ENCODE measurements at places on chromosomes 7 and 10. TPM values are rescaled to one million over a fixed set of nuclear protein-coding genes. Genes with fewer than 3 reads are reported as not detected.

The SGCE gene
- 0.92 TPM for total RNA-seq

The IFIT1 gene
- 5.2 TPM for total RNA-seq

- H3K36me3 ChIP-seq = no peaks in the 10 kb centered on the region
- H3K27me3 ChIP-seq = no peaks in the 10 kb centered on the region
- no peaks in the 10 kb centered on the region for H3K4me1 ChIP-seq
Measured at GRCh38 chr10:66273966-66274519, 651.8 kb upstream of the LRRTM3 start.

GRCh38 chr10:98020784-98021183 is 9.6 kb downstream of the CRTAC1 start:
- no peak overlapping the region for H3K27ac ChIP-seq
- H3K36me3 ChIP-seq = no peaks in the 10 kb centered on the region
- DNase-seq = no peak
- no peak overlapping the region for H3K4me3 ChIP-seq
- peaks cover 12% of the 10 kb centered on the region for H3K27me3 ChIP-seq
- no peaks in the 10 kb centered on the region for H3K4me1 ChIP-seq

- H3K36me3 ChIP-seq = peaks cover 7% of the 10 kb centered on the region
- no peak overlapping the region for H3K27ac ChIP-seq
- no peak for DNase-seq
- H3K27me3 ChIP-seq = no peaks in the 10 kb centered on the region
- H3K4me3 ChIP-seq = no peak overlapping the region
Measured at GRCh38 chr7:664997-665735, 61.3 kb upstream of the DNAAF5 start.

The FZD1 gene
- 0.05 TPM for total RNA-seq

All from activated CD4-positive, alpha-beta memory T cell treated with anti-CD3 and anti-CD28 coated beads for 36 hours (primary cell).